Bronchus fibroblast of lung (primary cell): ENCODE measurements at places on chromosomes 2 and 18. TPM values are rescaled to one million over a fixed set of nuclear protein-coding genes. Genes with fewer than 3 reads are reported as not detected.

CHST10 gene
- total RNA-seq, result 10.7 and 19.3 TPM in 2 replicates

DES gene
- 3.0 and 5.0 TPM in 2 replicates for total RNA-seq

ALK gene
- total RNA-seq, result not detected in 2 replicates

FAM237A gene
- total RNA-seq, result not detected in 2 replicates

RIT2 gene
- total RNA-seq, result not detected in 2 replicates

PRADC1 gene
- 34.5 and 46.2 TPM in 2 replicates for total RNA-seq

NTSR2 gene
- total RNA-seq, result not detected in 2 replicates

ESCO1 gene
- 6.7 and 8.7 TPM in 2 replicates for total RNA-seq

KCNIP3 gene
- 2.0 and 2.5 TPM in 2 replicates for total RNA-seq

PDCD1 gene
- not detected in 2 replicates for total RNA-seq

LIMS3 gene
- total RNA-seq, result 1.0 and 1.2 TPM in 2 replicates

COLEC11 gene
- total RNA-seq, result 0.50 and 0.59 TPM in 2 replicates

FAM117B gene
- 1.9 and 2.2 TPM in 2 replicates for total RNA-seq

INSIG2 gene
- 3.5 and 3.7 TPM in 2 replicates for total RNA-seq

CRYBA2 gene
- total RNA-seq, result not detected in 2 replicates

SERPINB4 gene
- total RNA-seq, result not detected in 2 replicates

LIPG gene
- 10.8 and 13.7 TPM in 2 replicates for total RNA-seq

ANKRD53 gene
- 2.0 and 2.2 TPM in 2 replicates for total RNA-seq

OLA1 gene
- total RNA-seq, result 93.4 and 94.5 TPM in 2 replicates

LYG2 gene
- not detected in 2 replicates for total RNA-seq

SERPINB12 gene
- total RNA-seq, result not detected in 2 replicates

NEURL3 gene
- not detected in 2 replicates for total RNA-seq

IL1R2 gene
- 0.50 and 0.74 TPM in 2 replicates for total RNA-seq

SIX3 gene
- not detected in 2 replicates for total RNA-seq

PROC gene
- not detected in 2 replicates for total RNA-seq

GRP gene
- not detected in 2 replicates for total RNA-seq

SLC5A7 gene
- total RNA-seq, result not detected in 2 replicates

SLC16A14 gene
- 0.89 and 1.0 TPM in 2 replicates for total RNA-seq

CNDP1 gene
- 0.15 TPM in 1 of 2 replicates, not detected in the other for total RNA-seq

TUBA3E gene
- total RNA-seq, result not detected in 2 replicates

HOXD4 gene
- total RNA-seq, result not detected in 2 replicates

NLRC4 gene
- not detected in 2 replicates for total RNA-seq

SCN7A gene
- 0.74 and 0.84 TPM in 2 replicates for total RNA-seq

RPRM gene
- total RNA-seq, result not detected in 2 replicates

SLC9A2 gene
- not detected in 2 replicates for total RNA-seq

RAB6D gene
- not detected in 2 replicates for total RNA-seq

HES6 gene
- 10.7 and 11.4 TPM in 2 replicates for total RNA-seq

FHOD3 gene
- 1.9 and 2.9 TPM in 2 replicates for total RNA-seq

B3GNT7 gene
- 0.15 and 0.50 TPM in 2 replicates for total RNA-seq

MFSD6 gene
- 12.1 and 14.7 TPM in 2 replicates for total RNA-seq

SMAD2 gene
- 42.7 and 58.7 TPM in 2 replicates for total RNA-seq

ZNF804A gene
- 2.7 and 3.7 TPM in 2 replicates for total RNA-seq

DGKD gene
- 6.4 and 6.8 TPM in 2 replicates for total RNA-seq

TBR1 gene
- not detected in 2 replicates for total RNA-seq

MYO3B gene
- under 0.01 TPM in 1 of 2 replicates, not detected in the other for total RNA-seq

UCN gene
- 0.15 and 0.84 TPM in 2 replicates for total RNA-seq

PJVK gene
- 0.84 and 0.89 TPM in 2 replicates for total RNA-seq

PSD4 gene
- total RNA-seq, result 8.4 and 8.8 TPM in 2 replicates

ALKAL2 gene
- total RNA-seq, result not detected in 2 replicates

LDLRAD4 gene
- total RNA-seq, result not detected in 2 replicates

UGT1A3 gene
- not detected in 2 replicates for total RNA-seq

IL37 gene
- not detected in 2 replicates for total RNA-seq

FOXI3 gene
- not detected in 2 replicates for total RNA-seq
